ENCODE measurements at places on chromosomes 3 and 15. TPM values are rescaled to one million over a fixed set of nuclear protein-coding genes. Genes with fewer than 3 reads are reported as not detected.

- peak; percentile 50 for DNase-seq
Measured at GRCh38 chr3:44208086-44208485, 33.6 kb upstream of the TOPAZ1 start.

- peak; percentile 6 for DNase-seq
Measured at GRCh38 chr3:20352546-20353179, 166.7 kb upstream of the SGO1 start.

DNA sequence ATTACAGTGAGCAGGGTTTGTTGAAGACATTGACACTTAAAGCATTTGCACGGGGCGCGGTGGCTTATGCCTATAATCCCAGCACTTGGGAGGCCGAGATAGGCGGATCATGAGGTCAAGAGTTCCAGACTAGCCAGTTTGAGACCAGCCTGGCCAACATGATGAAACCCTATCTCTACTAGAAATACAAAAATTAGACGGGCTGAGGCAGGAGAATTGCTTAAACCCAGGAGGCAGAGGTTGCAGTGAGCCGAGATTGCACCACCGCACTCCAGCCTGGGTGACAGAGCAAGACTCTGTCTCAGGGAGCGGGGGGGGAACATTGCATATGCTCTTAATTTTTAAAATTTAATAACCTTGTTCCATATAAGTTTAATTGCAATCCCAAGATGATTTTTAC lies 11.9 kb downstream of the STT3B start:
- no peak for DNase-seq

GRCh38 chr15:92808598-92809063 lies 91.5 kb upstream of the CHD2 start:
- DNase-seq, result peak; percentile 62

PRR20G gene
- not detected for total RNA-seq

- DNase-seq, result no peak
Measured at GRCh38 chr3:152267831-152268554, 736 bp upstream of the MBNL1 start.

DNA sequence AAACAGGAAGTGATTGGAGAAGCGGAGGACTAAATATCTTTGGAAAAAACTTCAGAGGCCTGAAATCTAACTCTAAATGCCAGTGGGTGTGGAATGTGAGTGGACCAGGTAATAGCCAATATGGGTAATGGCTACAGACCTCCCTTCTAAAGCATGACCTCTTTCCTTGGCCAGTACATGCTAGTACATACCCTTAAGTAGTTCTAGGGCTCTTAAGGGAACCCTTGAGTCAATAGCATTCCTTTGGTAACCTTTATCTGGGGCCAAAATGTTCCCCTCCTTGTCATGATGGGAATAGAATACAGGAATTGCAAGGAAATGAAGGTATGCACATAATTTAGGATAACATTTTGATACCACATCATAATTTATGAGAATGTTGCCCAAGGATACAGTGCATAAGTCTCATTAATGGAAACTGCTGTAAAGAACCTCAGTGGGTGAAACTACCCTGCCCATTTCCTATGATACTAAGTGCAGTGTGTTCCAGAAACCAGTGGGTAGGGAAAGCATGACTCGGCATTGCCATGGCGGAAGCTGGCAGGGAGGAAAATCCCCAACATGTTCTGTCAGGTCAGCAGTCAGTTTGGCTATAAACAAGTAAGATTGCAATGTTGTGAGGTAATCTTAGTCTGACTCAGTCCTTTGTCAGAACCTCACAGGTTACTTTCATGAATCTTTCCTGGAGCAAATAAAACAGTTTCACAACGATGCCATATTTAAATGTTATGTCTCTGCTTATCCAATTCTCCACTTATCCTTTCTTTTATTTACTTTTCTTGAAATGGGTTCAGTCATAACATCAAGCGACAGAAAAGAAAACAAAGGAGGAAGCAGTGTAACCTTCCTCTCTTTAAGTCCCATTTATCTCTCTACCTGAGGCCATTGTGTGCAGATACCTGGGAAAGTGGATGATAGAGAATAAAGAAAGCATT lies 23.5 kb upstream of the RAP2B start:
- peak; percentile 100 for DNase-seq

GRCh38 chr3:192884777-192885773 lies 32.6 kb downstream of the MB21D2 start:
- DNase-seq, result no peak

GRCh38 chr3:177764377-177764912 lies 567.2 kb upstream of the TBL1XR1 start:
- DNase-seq, result no peak

GRCh38 chr15:74317820-74318375 lies 49.5 kb downstream of the CYP11A1 start:
- DNase-seq, result no peak

DNA sequence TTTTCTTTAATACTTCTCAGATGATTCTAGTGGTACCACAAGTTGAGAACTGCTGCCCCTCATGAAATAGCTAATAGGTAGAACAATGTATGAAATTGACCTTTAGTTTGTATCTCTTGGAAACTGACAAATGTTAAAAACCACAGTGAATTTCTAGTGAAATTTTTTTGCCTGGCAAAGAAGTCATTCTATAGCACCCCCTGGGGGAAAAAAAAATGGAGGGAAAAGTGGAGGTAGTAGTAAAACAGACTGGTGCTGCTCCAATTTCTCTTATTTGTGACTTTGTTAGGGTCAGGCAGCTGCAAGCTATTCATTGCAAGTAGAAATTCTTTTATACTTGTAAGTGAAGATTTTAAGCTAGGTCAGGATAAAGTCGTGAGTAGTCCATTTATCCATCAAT lies 605.0 kb downstream of the NLGN1 start:
- no peak for DNase-seq

SMCO1 gene
- total RNA-seq, result not detected

SPRED1 gene
- total RNA-seq, result 29.2 TPM

DNA sequence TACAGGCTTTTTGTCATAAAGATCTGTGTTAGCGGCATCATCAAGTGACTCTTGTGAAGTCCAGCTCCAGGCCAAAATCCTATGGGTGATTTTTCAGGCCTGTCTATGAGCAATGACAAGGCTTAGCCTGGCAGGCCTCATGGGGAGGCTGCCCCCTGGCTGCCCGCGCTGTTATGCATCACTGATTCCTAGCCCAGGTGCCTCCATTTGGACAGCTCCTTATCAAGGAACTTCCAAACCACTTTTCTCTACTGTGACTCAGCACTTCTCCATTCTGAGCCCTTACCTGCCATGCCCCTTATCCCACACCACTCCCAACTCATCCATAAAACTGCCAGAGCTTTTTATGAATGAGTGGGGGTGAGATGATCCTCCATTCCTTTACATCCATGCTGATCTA lies 91.5 kb upstream of the C3orf80 start:
- DNase-seq, result peak; percentile 49

GRCh38 chr3:117751651-117752050 lies 1042.1 kb downstream of the TUSC7 start:
- no peak for DNase-seq

LCTL gene
- not detected for total RNA-seq

GRCh38 chr3:20776286-20776685 lies 590.3 kb upstream of the SGO1 start:
- no peak for DNase-seq

- DNase-seq, result peak; percentile 29
Measured at GRCh38 chr3:106587551-106587950, 718.7 kb upstream of the CBLB start.

DNA sequence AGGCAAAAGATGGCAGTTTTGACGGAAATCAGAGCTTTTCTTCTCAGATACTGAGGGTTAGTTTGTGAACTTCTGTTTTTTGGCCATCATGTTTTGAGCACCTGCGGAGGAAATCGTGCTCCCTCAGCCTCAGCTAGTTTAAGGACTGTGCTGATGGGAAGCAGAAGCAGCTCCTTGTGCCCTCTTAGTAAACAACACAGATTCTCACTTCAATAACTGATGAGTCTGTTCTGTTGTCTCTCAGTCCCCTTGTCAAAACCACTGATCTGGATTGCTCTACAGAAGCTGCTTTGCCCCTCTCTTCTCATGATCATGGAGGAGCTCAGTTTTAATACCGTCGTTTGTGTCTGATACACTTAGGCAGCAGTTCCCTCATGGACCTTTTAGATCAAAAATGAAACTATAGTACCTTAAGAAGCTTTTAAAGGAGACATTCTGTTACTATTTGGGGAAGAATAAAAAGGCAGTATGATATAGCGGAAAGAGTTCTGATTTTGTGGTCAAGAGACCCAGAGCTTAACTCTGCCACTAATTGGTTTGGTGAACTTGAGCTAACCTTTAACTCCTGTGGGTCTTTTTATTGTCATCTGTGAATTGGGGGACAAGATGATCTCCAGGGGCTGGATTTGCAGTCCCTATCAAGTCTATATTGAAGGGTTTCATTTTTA lies 152.6 kb downstream of the BBX start:
- DNase-seq, result no peak

DNA sequence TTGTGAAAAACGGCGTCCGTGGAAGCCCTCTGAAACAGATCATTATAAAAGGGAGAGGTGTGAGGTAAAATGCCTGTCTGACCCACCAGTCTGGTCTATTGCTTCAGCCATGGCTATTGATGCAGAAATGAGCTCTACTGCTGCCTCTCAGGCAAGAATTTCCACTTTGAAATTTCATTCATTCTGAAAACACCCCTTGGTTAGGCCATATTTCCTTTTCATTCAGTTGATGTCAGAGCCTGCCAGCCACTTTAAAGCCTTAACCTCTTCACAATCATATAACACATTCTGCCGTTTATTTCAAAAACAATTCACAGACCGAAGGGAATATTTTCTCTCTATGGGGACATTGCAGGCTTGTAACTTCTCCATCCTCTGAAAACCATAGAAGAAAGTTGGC lies 71.9 kb downstream of the FOXB1 start:
- DNase-seq, result no peak

CILP gene
- not detected for total RNA-seq

DNA sequence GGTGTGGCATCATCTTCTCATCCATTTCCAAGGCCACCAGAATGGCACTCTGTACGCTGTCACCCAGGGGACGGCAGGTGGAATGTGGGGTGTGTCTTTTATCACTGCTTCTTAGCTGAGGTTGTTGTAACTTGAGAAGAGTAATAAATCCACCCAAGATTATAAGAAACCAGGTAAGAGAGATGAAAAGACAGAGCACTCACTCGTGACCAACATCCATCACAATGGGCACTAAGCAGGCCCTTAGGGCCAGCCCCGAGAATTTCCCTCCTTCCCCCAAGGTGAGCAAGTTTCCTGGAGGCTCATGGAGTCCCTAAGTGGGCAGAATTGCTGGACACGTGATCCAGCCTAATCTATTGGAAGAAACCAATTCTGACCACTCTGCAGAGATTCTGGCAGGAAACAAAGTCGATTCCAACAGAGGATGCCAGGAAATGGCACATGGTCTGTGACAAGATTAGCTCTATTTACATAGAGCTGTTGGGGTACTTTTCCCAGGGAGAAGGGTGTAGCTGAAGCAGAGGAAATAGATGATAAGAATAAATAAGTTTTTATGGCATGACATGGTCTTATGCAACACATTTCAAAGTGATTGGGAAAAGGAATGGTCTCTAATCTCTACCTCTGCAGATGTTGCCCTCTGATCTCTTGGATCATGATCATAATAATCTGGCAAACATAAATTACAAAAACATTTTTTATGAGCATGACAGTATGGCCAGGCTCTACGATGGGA lies 22.5 kb downstream of the SLC6A20 start:
- DNase-seq, result no peak

DNA sequence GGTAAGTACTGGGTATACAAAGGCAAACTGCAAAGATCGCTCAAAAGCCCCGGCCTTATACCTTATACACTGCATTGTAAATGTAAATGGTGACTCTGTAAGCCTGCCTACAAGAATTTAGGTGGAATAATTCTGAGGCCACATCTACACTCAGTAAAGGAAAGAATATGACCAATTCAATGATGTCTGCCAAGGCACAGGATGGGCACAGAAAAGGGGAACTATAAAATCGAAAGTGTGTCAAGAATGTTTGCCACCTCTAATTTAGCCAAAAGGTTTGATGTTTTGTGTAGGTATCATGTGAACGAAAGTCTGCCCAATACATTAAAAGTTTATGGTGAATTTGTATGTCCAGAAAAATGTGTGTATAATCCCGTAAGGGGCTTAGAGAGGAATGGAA lies 96.1 kb downstream of the FOXP1 start:
- DNase-seq, result no peak

DNA sequence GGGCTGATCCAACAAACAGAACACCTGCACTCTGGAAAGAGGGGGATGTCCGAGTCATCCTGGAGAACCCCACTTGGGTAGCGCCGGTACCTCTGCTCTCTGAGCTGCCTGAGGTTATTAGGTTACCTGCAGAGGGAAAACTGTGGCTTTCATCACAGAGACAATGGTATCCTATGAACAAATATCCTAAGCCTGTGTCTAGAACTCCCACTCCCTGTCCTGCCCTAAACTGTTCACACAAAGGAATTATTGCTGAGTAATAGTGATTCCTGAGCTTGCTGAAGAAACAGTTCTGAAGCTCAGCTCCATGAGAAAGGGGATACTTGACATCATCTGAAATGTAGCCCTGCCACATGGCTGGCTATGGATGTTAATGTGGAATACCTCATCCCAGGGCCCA lies 31.9 kb upstream of the WNT5A start:
- DNase-seq, result peak; percentile 76

ZNF660 gene
- 0.51 TPM for total RNA-seq

DNA sequence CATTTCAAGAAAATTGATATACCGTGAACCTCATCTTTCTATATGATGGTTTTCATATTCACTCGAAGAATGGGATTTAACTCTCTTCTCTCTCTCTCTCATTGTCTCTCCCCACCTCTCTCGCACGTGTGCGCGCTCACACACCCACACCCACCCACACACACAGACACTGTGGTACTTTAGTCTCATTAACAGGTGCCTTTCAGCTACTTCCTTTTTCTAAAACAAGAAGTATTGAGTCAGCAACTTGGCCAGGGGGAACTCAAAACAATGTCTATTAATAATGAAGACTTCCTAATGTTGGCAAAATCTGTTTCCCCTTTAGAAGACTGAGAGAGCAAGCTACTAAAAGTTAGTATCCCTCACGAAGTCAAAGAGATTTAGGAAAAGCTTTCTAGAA lies 150.7 kb downstream of the TMCO5A start:
- DNase-seq, result no peak
